ENCODE measurements at places on chromosomes 7 and 10.

DNA sequence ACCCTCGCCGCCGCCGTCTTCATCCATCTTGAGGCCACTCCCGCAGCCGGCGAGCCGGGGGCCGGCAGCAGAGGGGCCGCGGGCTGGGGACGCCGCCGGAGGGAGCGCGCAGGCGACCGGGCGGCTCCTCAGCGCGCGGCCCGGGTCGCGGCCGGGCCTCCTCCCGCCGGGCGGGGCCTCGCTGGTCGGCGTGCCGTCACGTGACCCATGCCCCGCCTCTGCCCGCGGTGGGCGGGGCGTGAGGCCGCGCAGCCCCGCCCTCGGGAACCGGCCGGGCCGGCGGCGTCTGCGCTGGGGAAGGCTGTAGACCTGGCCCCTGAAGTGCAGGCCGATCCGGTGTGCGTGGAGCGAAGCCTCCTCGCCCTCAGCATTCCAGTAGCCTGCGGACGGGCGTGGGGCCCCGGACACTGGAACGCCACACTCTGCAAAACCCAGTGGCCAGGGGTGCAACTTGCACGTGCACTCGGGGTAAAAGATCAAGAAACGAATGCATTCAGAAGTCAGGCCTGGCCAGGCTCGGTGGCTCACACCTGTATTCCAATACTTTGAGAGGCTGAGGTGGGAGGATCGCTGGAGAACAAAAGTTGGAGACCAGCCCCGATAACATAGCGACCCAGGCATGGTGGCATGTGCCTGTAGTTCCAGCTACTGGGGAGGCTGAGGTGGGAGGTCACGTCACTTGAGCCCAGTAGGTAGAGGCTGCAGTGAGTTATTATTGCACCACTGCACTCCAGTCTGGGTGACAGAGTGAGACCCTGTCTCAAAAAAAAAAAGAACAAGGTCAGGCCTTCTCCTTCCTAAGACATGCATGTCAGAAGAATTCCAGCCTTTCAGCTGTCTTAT lies at the start of gene CYTH3:
TSS of gene CYTH3 (minus strand) at position 144 of the 843 bp plus-strand sequence. CDS start at position 27, 117 bp downstream.
- DNase-seq = peak; percentile 72

DNA sequence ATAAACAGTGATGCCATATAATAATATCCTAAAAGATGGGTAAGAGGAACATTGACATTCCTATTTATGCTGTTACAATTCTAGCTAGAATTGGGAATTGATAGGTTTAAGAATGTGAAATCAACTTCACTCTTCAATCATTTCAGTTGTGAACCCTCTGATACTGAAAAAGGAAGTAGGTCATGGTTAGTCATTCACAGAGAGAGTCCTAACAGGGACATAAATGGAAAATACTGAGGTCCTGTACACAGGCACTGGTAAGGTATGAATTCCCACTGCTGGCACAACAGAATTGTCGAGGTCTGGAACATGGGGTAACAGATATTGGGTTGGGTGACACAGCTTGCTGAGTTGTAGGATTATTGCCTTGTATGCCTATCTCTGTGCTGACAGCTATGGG lies 289.4 kb upstream of the LRRN3 start:
- DNase-seq = no peak

GRCh38 chr7:27242555-27243339 lies at the start of gene EVX1:
EVX1 (plus strand) TSS chr7:27242802; CDS start chr7:27243031, 229 bp downstream.
- DNase-seq = no peak

DNA sequence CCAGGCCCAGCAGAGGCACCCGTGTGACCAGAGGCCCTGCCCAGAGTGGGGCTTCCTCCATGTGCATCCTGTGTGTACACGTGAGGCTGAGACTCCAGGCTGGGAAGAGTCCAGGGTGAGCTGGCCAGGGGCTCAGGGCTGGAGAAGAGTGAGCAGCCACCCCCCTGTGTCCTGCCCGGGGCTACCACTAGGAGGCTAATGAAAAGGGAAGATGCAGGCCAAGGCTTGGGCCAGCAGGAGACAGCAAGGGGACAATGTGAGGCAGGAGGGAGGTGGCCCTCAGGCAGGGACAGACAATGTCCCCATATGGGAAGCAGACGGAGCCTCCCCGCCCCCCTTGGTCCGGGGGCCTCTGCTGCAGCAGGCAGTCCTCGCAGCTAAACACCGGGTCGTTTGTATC lies 102.0 kb downstream of the HIF1AN start:
- no peak for DNase-seq

- DNase-seq = no peak
Observed at GRCh38 chr7:40402661-40403060, 267.9 kb downstream of the SUGCT start.

DNA sequence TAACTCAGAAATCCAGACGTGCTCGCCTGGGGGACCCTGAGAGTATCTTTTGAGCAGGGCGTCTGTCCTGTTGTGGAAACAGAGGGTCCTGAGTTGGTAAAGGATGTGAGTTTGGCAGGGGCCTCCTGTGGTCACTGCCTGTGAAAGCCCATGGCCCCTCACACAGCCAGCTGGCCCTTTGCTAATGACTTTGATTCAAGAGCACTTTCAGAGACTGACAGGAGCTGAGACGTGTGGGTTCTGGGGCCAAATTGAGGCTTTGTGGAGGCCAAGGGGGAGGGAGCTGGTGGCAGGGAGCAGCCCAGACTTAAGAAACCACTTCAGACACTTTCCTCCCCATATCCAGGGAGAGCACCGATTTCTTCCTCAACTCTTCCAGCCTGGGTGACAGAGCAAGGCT lies 459.4 kb upstream of the FOXK1 start:
- no peak for DNase-seq

DNA sequence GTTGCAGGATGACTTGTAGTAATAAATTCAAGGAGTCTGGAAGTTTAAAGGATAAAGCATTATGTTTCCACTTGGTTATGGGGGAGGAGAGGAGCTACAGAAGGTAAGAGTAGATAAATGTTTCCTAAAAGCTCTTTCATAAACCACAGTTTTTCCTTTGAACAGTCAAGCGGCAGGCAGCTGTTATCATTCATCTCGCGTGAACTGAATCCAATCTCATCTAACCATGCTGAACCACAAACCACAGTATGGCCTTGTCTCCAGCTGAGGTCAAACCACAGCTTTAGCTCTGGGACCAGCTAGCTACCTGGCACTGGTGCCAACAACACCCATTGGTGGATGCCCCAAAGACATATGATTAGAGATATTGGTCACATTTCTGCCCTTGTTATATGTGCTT lies 63.3 kb downstream of the NOC3L start:
- no peak for DNase-seq
